ENCODE measurements at places on chromosomes 1 and 21. TPM values are rescaled to one million over a fixed set of nuclear protein-coding genes. Genes with fewer than 3 reads are reported as not detected.

- DNase-seq: no peak
Observed at GRCh38 chr21:18268906-18269305, 24.3 kb downstream of the CHODL start.

DNA sequence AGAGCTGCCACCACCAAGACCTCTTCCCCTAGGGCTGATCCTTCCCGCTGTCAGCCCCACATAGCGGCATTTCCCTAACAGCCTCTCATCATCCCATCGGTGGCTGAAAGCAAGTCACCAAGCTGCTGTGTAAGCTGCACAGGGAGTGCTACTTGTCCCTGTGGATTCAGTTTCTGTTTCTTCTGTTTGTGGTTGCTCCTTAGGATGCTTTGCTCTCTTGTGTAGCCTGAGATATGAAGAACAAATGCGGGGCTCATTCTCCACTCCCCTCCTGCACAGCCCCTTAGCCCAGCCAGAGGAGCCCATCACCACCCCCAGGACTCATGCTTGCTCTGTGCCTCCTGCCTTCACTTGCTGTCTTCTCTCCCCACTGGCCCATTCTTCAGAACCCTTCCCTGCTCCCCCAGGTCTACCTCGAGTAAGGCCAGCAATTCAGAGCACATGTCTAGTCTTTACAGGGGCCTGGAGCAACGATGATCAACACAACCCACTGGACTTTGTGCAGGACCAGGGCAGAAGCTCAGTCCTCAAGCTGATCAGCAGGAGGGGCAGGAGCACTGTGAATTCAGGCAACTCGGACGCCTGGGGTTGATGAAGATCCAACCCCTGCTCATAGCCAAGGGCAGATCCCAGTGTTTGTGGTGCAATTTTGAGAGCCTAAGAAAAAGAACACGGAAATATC, 82.6 kb upstream of the GALNT2 start:
- no peak for DNase-seq

DNA sequence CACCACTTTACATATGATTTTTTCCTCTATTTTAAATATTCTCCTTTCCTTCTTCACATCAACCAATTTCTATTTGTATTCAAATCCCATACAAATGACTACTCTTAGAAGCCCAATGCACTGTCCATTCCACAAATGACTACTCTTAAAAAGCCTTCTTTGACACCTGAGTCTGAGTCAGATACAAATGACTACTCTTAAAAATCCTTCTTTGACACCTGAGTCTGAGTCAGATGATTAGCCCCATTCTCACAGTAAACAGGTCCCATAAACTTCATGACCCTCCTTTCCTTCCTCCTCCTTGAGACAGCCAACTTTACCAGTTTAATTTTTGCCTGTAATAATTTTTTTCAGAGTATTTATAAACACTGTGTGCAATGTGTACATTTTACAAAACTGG, 231.3 kb upstream of the USP25 start:
- no peak for DNase-seq

Gene LCE6A
- polyA plus RNA-seq: not detected

DNA sequence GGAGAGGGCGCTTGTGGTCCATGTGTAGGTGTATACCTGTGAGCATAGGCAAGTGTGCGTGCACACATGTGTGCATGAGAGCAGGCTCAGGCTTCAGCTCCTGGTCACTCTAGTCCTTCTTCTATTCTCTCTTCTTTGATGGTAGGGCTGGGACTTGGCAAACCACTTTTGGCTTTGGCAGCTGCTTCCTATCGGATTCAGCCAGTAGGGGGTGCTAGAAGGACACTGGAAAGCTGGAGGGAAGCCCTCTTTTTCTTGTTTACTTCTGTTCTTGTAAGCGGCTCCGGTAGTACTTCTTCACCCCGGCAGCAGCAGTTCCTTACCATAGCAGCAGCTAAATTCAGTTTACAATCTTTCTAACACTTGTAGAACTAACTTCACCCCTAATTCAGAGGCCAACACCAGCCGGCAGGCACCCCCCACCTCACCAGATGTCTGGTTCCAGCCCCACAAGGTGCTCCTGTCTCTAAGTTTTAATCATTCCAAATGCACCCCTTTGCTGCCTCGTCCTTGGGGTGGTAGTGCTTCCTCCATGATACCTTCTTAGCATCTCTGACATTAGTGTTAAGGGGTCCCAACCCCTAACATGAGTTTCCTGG, 25.1 kb downstream of the NENF start:
- DNase-seq: no peak

Gene BARHL2
- polyA plus RNA-seq: not detected

DNA sequence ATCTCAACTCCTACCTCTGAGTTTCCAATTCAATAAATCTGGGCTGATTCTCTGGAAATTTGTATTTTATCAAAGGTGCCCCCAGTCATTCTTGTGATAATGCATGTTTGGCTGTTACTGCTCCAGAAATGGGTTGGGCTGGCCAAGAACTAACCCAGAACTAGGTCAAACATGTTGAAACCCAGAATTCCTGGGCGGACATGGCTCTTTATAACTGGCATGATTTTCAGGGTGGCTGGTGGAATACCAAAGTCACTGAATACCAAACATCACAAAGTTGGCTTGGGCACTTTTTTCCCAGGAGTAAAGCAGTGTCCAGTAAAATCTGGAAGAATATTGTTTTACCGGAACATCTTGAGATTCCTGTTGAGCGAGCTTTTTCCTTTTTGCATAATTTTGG, 89.4 kb upstream of the S1PR1 start:
- no peak for DNase-seq

Gene ZSWIM5
- 6.8 TPM for polyA plus RNA-seq

Gene TMEM167B
- 43.0 TPM for polyA plus RNA-seq
